A549 treated with Mapracorat at 1 μM for 4 hours (cell line): ENCODE measurements at places on chromosomes 11 and 22. TPM values are rescaled to one million over a fixed set of nuclear protein-coding genes. Genes with fewer than 3 reads are reported as not detected.

Gene TSPAN32
- not detected in 5 replicates for total RNA-seq

Gene LARGE2
- 1.6 to 4.3 TPM (median 2.8 TPM) in 5 replicates for total RNA-seq

Gene SYT9
- total RNA-seq, result 0.11 to 0.23 TPM (median 0.14 TPM) in 5 replicates

Gene TEX54
- not detected in 5 replicates for total RNA-seq

Gene OR5AN1
- total RNA-seq, result not detected in 5 replicates

Gene RCOR2
- total RNA-seq, result 0.87 to 1.3 TPM (median 0.93 TPM) in 5 replicates
